ENCODE measurements at places on chromosomes 6 and 20.

DNA sequence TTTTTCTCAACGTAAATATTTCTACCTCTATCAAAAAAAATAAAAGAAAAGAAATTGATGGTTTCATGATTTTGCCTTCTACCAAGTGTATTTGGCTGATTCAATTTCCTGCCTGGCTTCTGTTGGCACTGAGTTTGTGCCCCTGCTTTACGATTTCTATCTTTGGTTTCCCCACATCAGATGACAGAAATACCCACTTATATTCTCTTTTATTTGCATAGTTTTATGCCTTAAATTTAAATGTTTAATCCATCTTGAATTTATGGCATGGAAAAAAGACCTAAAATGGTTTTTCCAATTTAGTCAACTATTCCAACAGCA lies 34.3 kb downstream of the RNF24 start:
- DNase-seq = no peak

GRCh38 chr20:32914031-32914430 lies 55.3 kb downstream of the EFCAB8 start:
- DNase-seq = no peak

- no peak for DNase-seq
Observed at GRCh38 chr6:10721850-10722569, 860 bp upstream of the TMEM14C start.

DNA sequence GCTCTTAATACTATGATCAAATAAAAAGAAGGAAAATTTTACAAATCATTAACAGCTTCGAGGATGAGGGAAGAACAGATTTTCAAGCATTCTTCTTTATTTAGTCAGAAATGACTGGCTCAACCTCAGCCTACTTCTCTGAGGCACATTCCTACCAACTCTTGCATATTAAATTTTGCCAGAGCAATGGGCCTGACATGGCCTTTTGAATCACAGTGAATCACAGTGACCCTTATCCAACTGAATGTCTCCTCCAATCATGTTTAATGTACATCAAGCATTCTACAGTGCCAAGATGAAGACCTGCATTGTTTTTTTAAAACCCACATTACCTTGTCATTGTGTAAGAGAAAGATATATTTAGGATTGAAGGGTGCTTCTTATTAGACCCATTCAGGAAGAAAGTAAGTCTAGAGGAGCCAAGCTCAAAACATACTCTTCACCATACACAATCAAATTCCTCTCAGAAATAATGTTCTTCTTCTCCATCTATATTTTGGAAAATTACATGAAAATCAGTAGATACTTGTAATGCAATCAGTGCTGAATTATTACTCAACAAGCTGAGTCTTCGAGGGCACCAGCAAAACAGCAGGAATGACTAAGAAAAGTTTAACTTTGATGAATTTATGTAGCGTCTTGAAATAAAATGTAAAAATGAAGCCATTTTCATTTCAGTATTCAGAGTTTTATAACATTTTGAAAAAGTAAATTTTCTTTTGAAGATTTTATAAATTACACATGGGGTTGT lies 44.1 kb upstream of the MOXD1 start:
- DNase-seq = peak; percentile 37

GRCh38 chr20:47350691-47351545 lies 5.6 kb downstream of the ZMYND8 start:
- DNase-seq = no peak

DNA sequence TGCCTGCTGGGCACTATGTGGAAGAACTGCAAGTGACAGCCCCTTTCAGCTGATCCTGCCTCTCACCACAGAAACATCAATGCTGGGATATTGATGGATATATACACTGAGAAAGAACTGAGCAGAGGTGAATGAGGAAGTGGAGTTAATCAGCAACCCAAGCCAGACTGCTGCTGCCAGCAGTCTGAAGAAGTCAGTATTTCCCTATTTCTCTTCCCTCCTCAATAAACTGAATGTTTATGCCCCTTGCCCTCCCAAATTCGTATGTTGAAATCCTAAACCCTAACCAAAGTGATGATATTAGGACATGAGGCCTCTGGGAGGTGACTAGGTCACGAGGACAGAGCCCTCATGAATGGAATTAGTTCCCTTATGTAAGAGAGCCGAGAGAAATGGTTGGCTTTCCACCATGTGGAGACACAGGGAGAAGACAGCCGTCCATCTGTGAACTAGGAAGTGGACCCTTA lies 76.3 kb downstream of the CDK19 start:
- DNase-seq = no peak

DNA sequence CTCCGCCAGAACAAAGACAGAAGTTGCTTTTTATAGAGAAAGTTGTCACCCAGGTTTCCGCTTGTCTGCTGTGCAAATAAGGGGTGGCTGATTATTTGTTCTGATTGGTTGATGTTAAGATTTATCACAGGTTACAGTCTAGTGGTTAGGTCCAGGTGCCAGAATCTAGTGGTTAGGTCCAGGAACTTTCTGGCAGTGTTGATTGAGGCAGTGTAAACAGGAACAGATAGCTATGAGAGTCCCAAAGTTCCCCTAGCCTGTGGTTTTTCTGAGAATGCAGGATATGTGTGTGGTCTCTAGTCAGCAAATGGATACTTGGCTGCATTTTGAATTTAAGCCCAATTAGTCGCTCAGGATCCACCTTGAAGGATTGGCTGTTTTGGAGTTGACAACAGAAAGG lies 148.0 kb downstream of the TMEM200A start:
- DNase-seq = peak; percentile 18

DNA sequence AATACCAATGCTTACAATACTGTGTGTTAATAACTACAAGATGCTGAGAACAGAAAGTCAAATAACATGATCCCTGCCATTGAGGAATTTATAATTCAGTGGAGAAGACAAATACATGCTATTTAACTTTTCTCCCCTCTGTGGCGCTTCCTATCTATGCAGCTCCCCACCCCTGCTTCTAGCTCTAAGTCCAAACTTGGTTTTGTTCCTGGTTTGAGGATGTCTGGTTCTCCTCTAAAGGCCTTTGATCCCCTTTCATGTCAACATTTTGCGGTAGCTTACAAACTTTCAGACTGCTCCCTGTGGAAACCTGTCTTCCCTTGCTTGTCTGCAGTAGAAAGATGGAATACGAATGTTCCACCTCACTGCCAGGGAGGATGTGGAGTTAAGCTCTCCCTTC lies 18.4 kb upstream of the REPS1 start:
- DNase-seq = no peak

DNA sequence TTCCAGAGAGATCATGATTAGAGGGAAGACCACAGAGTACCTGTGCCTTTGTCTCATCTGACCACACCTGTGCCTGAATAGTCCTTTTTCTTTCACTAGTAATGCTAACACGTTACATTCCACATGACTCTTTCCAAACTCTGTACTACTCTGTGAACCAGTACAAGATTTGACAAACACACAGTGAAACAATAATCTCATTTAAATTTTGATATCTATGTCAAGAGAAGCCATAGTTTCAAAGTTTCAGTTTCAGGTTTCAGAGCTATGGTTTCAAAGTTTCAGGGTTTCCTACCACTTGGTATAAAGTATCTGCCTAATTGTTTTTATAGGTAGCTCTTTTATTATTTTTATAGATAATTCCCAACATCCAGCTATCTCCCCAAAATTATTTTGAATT lies 62.0 kb upstream of the PHACTR2 start:
- DNase-seq = no peak

DNA sequence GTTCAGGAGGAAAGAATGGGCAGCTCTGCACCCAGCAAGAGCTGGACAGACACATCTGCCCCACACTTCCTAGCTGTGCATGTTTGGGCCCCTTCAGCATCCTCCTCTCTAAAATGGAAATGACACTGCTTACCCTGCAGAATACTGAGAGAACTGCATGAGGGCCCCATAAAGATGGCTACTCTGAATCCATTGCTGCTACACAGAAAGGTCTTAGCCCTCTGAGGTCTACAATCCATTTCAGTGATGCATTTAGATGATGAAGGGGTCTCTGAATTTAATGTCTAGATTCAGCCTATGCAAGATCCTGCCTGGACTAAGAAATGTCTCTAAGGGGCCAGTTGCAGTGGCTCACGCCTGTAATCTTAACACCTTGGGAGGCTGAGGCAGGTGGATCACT lies 11.3 kb downstream of the BMP7 start:
- DNase-seq = no peak

DNA sequence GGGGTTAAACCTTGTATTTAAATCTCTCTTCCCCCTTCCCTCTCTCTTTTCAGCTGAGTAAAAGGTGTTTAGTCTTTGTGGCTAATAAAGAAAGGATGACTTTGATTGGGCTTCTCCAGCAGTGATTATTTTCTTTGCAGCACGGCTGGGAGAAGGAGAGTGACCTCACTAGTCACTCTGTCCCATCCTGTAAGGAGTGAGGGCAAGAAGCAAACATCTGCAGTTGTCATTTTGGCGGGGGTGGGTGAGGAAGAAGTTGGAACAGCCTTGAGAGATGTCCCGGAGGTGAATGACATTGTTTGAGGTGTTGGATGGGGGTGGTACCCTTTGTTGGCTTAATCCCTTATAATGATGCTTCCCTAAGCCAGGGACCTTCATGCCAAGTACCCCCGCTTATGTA lies 223.6 kb downstream of the EYA2 start:
- no peak for DNase-seq

DNA sequence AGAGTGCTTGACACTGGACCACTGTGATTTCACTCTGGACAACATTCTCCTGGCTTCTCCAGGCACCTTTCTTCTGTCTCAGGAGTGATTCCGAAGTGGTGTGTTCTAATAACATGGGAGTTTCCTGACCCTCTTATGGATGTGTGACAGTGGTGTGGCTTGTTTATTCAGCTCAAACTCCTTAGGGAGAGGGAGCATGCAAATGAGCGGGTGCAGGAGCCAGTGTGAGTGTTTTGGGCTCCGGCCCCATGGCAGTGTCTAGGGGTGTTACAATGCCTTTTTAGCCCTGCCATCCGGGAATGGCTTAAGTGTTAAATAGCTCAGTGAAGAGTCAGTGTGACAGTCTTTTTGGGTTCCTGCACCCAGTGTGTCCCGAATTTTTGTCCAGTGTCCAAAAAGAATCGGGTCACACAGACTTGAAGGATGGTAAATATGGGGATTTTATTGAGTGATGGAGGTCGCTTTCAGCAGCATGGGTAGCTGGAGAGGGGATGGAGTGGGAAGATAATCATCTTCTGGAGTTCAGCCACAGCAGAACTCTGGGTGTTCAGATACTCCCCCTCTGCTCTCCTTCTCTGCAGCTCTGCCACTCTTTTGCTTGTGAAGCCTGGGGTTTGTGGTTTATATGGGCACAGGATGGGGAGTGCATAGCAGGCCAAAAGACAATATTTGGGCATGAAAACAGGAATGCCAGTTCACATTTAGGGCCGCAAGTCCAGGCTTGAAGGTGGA lies 928.9 kb upstream of the CITED2 start:
- no peak for DNase-seq

GRCh38 chr6:145274083-145274482 lies 461.2 kb downstream of the EPM2A start:
- no peak for DNase-seq

DNA sequence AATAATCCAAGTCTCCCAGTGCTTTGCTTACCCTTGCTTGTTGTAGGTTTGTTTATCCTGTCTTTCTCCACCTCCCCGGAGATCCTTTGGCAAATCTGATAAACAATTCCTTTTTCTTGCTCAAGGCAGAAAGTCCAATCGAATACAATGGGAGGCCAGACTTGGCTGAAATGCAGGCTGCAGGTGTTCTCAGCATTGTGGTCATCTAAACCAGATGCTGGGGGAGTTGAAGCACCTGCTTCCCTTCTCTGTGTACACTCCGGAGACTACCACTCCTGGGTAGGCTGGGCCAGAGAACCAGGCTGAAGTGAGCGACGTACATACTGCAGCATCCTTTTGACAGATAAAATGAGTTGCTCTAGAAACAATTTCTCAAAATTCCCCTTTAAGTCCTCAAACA lies 82.6 kb upstream of the PREP start:
- DNase-seq = no peak

DNA sequence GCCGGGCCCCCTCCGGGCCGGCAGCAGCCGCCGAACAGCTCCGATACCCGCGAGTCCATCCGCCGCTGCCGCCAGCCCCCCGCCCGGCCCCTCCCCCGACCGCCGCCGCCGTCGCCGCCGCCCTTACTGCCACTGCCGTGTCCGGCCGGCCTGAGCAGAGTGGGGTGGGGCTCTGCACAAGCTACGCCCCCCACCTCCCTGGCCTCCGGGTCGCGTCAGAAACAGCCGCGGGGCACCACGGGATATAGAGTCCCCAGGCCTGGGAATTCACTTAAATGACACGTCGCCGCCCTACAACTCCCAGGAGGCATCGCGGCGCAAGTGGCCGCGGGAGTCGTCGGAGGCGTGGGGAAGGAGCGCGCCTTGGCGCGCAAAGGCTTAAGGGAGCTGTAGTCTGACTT lies at the start of gene GTPBP2:
TSS of gene GTPBP2 (minus strand) at position 161 of the 401 bp plus-strand sequence. CDS start at position 59, 102 bp downstream.
- DNase-seq = peak; percentile 95

GRCh38 chr6:38346291-38347079 lies 293.2 kb downstream of the BTBD9 start:
- DNase-seq = peak; percentile 61

DNA sequence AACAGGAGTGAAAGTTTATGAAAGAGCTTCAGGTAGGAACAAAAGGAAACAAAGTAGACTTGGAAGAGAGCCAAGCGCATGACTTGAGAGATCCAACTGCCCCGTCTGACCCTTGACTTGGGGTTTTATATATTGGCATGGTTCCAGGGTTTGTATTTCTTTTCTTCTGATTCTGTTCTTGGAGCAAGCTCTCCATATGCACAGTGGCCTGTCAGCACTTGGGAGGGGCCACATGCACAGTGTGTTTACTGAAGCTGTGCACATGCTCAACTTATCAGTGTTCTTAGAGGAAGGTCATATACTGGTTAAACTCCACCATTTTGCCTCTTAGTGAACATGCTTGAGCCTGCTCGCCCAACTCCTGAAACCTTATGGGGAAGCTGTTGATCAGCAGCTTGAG lies 953.7 kb downstream of the TFAP2A start:
- DNase-seq = no peak

DNA sequence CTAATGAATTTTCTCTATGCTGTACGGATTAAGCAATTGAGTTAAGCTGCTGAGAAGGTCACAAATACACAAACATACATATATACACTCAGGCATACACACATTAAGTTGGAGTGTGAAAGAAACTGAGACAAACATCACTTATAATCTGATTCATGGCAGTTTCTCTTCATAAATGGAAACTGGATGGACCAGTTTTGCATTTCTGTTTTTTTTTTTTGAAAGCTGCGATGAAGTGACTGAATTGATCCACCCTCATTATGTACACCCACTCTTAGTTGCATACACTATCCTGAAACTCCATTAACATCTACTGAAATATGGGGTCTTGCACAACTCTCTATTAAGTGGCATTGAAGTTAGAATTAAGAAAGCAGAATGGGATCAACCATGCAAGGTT lies 32.9 kb upstream of the TENT5A start:
- no peak for DNase-seq

DNA sequence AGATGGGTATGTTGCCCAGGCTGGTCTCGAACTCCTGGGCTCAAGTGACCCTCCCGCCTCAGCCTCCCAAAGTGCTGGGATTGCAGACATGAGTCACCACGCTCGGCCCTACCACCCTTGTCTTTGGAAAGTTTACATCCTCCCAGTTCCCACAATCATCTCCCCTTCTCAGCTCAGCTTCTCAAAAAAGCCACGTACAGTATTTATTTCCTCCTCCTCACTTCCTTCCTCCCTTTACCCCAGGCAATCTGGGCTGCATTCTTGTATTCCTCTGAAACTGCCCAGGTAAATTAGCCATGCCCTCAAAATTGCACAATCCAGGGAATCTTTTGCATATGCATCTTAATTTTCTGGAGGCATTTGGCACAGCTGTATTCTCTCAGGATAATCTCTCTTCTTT lies 7.4 kb upstream of the SLC23A2 start:
- no peak for DNase-seq

GRCh38 chr20:39983655-39984054 lies 705.4 kb downstream of the MAFB start:
- no peak for DNase-seq
